ENCODE measurements at places on chromosomes 7 and 10.

DNA sequence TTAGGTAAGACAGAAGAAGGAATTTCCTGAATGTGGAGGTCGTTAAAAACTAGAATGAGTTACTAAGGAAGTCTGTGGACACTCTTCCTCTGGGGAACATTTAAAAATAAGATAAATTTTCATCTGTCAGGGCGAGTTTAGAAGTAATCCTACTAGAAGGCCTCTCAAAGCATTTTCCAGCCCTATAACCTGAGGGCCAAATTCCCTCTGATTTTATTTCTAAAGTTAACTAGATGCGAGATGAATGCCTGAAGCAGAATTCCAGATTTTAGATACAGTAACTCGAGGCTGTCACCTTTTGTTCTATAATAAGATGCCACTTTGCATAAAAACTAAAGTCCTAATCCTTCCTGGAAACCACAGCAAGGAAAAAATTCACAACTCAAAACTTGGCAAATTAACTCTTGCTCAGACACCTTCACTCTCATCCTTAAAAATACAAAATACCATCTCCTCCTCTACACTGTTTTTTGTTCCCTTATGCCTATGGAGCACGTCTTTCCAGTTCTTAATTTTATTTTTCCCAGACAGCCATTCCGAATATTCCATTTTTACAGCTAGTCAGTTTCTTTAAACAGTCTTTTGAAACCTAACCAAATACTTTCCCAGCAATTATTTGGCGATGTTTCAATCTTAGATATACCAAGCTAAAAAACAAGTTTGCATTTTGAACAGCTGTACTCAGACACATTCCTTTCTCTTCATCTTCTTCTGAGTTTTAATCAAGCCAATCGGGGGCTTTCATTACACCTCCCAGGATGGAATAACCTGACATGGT, 420.7 kb upstream of the NFE2L3 start:
- DNase-seq, result no peak

DNA sequence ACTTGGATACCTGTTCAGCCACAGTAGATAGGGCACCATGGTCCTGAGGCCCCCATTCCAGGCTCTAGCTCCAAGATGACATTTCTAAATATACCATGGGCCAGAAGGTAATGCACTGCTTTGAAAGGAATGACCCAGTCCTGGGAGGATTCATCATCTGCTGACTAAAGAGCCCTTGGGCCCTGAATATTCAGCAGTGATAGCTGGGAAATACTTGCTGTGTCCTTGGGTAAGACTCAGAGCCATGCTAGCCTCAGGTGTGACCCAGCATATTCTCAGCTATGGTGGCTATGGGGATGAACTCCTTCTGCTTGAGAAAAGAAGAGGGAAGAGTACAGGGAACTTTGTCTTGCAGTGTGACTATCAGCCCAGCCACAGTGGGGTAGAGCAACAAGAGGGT, 21.3 kb upstream of the AGR2 start:
- DNase-seq, result no peak

- no peak for DNase-seq
These were observed 31.9 kb downstream of the NEUROD6 start for GRCh38 chr7:31308652-31309051.

- no peak for DNase-seq
These were observed 208.7 kb upstream of the FAM3C start for GRCh38 chr7:121604627-121605316.

DNA sequence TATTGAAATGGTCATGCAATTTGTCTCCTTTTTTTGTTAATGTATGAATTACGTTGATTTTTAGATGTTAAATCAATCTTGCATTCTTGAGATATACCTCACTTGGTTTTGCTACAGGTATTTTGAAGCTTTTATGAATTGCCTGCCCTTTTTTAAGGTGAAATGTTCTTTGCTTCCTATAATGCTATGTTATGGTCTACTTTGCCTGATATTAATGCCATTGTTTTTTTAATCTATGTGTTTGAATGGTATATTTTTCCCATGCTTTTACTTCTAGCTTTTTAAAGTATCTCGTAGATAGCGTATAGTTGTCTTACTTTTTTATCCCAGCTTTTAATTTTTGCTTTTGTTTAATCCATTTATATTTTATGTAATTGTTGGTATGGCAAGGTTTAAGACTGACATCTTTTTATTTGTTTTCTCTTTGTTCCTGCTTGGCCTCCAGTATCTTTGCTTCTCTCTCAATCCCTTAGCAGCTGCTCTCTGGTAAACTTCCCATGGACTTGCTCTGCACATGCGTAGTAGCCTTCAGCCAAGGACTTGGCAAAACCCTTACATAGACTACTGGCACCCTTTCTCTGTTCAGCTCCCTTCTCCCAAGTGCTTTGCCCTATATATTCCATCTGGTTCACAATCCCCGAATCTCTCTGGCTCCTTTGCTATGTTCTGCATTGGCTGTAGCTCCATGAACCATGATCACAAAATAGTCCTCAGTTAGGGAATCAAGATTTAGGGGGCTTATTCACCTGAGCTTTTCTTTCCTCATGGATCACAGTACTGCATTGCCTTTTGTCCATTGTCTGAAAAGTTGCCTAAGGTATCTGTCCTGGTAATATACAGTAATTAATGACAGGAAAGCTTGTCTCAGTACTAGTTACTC, 8.4 kb downstream of the TRIM24 start:
- DNase-seq, result no peak

GRCh38 chr10:109650228-109650627, 273.1 kb downstream of the XPNPEP1 start:
- DNase-seq, result no peak

DNA sequence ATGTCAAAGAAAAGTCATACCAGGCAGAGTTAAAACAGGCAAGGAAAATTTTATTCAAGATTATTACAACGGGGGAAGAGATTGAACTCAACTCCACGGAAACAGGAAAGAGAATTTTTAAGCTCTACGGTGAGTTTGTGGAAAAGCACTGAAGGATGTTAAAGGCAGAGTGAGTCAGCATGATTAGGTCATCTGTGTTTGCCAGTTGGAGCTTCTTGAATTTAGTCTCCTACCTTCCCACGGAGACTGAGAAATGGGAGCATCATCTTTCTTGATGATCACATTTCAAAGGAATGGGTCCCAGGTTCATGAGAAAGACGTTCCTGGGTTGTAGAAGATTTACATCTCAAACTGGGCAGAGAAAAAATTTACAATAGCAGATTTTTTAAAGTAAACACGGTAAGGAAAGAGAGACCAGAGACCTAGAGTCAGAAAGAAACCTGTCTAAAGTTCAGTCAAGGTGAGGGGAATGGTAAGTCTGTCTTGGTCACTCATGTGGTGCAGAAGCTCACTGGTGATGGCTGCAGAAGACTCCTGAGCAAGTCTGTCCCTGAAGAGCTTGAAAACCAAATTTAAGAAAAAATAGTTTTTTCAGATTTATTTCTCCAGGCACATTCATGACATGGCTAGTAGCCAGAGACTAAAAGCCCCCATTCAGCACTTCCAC, 516.9 kb upstream of the LRRN3 start:
- no peak for DNase-seq

DNA sequence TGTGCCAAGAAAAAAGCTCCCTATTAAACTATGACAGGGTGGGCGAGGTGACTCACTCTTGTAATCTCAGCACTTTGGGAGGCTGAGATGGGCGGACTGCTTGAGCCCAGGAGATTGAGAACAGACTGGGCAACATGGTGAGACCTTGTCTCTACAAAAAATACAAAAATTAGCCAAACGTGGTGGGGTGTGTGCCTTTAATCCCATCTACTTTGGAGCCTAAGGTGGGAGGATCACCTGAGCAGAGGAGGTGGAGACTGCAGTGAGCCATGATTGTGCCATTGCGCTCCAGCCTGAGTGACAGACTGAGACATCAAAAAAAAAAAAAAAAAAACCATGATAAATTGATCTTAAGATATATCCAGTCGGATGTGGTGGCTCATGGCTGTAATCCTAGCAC, 11.5 kb downstream of the POLR3A start:
- DNase-seq, result no peak

DNA sequence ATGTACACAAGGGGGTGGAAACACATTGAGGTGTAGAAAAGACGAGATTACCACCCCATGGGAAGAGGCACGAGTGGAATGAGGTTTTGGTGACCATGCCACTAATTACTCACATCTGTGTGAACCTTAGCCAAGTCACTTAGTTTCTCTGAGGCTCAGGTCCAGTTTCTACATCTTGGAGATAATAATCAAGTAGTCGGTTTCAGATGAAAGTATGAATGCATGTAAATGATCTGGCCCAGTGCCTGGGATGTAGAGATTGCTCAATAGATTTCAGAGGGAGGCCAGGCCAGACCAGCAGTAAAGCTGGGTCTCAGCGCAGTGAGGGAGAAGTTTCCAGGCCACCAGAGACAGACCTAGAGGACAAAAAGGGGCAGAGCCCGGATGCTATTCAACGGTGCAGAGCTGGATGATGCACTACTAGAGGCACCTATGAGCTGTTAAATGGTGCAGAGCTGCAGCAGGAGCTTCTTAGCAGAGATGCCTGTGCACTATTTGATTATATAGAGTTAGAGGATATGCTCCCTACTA, 725.1 kb downstream of the GRID1 start:
- DNase-seq, result no peak

- DNase-seq, result no peak
These were observed 12.7 kb downstream of the STEAP2 start for GRCh38 chr7:90224195-90224594.

- DNase-seq, result no peak
These were observed 552 bp downstream of the MKX start for GRCh38 chr10:27744802-27745731.

GRCh38 chr10:13614530-13615332, 28.0 kb downstream of the PRPF18 start:
- DNase-seq, result no peak

GRCh38 chr10:131757285-131758058, 143.3 kb upstream of the PPP2R2D start:
- DNase-seq, result no peak

GRCh38 chr7:132049462-132050304, 493.3 kb upstream of the PODXL start:
- no peak for DNase-seq

GRCh38 chr10:118729200-118729599, 25.6 kb downstream of the CACUL1 start:
- DNase-seq, result no peak

- DNase-seq, result no peak
These were observed 109.8 kb downstream of the MALRD1 start for GRCh38 chr10:19158358-19158757.

DNA sequence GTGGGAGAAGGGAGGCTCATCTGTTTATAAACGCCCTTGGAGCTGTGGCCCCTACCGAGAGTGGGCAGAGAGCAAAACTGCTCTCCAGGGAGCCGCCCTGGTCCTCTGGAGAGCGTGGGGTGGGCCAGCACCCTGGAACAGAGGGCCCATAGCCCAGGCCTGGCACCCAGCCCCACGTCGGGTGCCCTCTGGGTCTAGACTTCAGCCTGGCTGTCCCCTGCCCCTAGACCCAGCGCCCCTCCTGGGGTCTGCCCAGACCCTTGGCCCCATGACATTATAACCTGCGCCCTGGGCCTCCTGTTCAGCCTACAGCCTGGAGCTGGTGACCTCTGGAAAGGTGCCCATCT, 24.7 kb downstream of the GET4 start:
- no peak for DNase-seq

DNA sequence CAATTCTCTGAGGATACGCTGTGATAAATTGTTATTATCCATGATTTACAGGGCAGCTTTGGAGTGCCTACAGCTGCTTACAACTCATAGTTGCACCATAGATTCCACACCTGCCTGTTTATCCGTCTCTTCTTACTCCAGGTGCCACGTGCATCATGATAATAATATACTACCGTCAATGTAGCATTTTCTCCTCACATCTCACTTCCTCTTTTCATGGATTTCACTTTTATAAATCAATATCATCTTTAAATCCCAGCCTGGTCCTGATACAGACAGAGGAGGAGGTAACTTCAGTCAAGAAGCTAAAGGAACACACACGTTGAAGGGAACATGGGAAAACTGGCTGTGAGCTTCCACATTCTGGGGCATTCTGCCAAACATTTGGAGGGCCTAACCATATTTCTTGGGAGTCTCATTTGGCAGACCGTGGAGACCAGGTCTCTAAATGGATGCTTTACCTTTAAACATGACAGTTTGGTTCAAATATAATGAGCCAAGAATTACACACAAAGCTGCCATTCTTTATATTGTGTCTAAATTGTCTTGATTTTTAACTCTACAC, 2.4 kb downstream of the CH25H start:
- no peak for DNase-seq

GRCh38 chr7:121480566-121481335, 84.6 kb upstream of the FAM3C start:
- no peak for DNase-seq

GRCh38 chr10:4186849-4187540, 402.0 kb upstream of the KLF6 start:
- no peak for DNase-seq

GRCh38 chr7:117247809-117248208, 75.0 kb downstream of the WNT2 start:
- DNase-seq, result no peak

DNA sequence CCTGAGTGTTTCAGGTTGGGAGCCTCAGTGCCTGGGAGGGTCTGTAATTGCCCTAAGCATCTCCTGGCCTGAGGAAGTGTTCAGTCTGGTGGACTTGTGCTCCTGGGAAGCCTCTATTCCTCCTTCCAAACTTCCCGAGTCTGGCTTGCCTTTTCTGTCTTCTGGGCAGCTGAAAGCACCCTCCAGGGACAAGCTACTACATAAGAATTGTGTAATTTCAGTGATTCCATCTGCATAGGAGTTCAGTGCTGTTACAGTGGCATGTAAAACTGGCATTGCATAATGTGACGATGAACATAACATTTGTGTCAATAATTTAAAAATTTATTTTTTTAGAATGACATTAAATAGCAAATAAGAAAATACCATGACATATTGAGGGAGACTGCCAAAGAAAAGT, 109.3 kb downstream of the AOAH start:
- no peak for DNase-seq

DNA sequence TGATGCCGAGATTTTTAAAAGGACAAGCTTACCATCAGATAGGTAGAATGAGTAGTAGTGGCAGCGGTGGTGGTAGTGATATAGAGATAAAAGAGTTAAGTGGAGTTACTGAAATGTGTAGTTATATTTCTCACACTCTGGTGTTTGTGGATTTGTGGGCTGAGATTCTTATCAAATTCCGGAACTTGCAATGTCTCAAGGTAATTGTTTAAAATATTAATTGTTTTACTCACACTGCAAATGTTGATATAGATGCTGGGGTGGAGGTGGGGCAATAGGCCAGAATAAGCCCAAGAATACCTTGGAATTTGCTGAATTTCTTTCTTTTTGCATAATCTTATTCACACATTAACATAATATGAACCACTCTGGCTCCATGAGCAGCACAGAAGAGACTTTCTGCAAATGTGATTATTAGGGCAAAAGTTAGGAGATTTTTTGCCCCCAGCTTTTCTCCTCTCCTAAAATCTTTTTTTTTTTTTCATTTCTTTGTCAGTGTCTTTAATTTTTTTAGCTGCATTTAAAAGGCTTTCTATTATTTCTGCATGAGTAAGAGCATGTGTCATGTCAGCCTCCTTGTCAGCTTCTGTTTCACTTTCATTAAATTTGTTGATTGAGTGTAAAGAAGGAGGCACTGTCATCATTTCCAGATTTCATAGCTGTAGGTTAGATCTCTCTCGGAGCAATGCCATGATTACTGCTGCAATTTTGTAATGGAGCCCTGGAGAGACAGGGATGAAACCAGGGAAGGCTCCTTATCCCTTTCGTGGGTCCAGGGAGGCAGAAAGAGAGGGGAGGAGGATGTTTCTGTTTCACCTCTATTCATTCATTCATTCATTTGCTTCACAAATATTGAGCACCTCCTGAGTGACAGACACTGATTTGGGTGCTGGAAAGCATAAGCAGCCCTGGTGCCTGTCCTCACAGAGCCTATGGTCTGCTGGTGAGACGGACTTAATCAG, 13.1 kb upstream of the SGMS1 start:
- no peak for DNase-seq

Data from stimulated activated CD8-positive, alpha-beta memory T cell treated with anti-CD3 and anti-CD28 coated beads, Interleukin-15, amount 100 ng/mL, for 48 hours (primary cell).